Ovary (tissue), 10 donors: ENCODE measurements at places on chromosomes 3 and 15.

- no peak for DNase-seq
Observed at GRCh38 chr3:158058495-158059130, 47.6 kb downstream of the SHOX2 start.

DNA sequence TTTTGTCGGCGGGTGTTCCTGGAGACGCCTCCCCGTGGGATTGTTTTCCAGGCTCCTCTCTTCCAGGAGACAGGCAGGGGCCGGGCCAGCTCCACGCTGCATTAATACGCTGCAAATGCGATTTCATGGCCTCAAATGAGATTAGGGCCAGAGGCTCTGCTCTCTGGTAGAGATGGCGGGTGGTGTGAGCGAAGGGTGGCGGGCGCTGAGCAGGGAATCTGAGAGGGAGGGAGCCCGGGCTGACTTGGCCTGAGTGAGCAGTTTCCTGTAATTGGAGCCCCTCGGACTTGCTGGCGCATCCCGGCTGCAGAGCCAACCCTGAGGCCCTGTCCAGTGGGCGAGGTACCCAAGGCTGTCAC lies 7.4 kb upstream of the CCDC33 start:
- no peak for DNase-seq

DNA sequence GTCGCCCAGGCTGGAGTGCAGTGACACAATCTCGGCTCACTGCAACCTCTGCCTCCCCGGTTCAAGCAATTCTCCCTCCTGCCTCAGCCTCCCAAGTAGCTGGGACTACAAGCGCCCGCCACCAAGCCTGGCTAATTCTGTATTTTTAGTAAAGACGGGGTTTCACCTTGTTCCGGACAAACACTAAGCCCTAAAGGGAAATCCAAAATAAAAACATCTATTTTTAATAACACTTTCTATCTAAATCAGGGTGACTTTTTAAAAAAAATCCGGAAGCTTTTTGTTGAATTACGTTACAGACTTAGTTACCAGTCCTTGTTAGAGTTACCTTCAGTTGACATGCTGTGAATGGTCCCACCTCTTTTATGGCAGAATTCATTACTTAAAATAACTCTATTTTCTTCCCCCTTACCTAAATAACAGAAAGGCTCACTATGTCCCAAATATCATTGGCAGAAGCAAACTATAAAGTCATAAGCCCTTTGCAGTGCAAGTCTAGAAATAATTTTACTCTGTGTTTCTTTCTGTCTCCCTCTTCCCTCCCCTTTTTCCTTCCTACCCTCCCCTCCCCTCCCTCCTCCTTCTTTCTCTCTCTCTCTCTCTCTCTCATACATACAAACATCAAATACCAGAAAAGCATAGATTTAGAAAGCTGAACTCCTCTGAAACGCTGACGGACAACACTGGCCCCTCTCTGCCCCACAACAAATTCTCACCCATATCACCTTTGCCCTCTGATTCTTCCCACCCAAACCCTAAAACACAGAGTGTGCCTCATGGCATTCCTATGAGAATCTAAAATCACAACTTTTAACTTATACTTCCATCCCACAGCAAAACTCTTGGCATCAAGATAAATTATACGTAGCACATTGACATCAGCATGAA lies 18.3 kb downstream of the THBS1 start:
- no peak for DNase-seq

DNA sequence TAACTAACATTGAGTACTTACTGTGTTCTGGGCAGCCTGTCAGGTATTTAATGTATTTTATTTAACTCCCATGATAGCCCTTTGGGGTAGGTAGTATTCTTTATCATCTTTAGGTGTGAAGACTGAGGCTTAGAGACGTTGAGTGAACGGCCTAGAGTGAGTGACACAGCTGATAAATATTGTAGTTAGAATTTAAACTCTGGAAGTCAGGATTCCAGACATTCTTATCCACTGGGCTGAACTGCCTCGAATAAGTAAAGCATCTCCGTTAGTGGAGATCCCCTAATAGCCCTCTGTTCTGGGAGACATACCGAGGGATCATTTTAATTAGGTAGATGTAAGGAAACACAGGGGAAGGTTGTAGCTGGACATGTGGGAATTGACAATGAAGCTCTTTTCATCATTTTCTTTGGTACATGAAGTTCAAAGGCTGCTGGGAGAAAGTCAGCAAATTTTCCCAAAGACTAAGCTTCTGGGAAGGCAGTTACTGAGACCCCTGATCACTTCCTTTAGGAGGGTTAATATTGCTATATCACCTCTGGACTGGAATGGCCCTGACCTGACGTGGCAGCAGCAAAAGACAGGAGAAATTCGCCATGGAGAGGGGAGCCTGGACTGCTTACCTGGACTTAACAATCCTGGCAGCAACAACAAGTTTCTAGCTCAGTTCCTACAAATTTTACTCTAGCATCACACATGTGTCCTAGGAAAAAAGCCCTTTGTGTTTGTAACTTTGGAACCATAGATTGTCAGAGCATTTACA lies 11.7 kb upstream of the PDCD6IP start:
- no peak for DNase-seq
